Naive thymus-derived CD8-positive, alpha-beta T cell (primary cell): ENCODE measurements at places on chromosomes 5 and 9.

DNA sequence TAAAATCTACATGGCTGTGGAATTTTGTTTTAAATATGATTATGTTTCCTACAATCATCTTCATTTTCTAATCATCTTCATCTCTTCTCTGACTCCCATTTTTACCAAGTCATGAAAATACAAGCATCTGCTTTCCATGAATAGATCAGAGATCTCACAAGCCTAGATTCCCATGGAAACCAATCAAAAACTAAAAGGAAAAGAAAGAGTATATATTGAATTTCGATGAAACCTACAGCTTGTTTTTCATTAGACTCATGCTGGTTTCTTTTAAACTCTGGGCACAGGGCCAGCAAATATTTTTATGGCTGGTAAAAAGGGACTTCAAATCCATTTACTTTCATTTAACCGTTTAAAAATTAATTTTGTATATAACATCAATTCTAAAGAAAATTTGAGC lies 51.2 kb downstream of the INVS start:
- no peak overlapping the region for H3K27ac ChIP-seq
- no peak for DNase-seq
- no peaks in the 10 kb centered on the region for H3K27me3 ChIP-seq
- peaks cover 12% of the 10 kb centered on the region for H3K36me3 ChIP-seq
- H3K4me1 ChIP-seq: no peaks in the 10 kb centered on the region
- no peak overlapping the region for H3K4me3 ChIP-seq

- H3K27me3 ChIP-seq: peaks cover 9% of the 10 kb centered on the region
- DNase-seq: no peak
- no peak overlapping the region for H3K4me3 ChIP-seq
These were observed 237.5 kb downstream of the GADD45G start for GRCh38 chr9:89842267-89842768.

DNA sequence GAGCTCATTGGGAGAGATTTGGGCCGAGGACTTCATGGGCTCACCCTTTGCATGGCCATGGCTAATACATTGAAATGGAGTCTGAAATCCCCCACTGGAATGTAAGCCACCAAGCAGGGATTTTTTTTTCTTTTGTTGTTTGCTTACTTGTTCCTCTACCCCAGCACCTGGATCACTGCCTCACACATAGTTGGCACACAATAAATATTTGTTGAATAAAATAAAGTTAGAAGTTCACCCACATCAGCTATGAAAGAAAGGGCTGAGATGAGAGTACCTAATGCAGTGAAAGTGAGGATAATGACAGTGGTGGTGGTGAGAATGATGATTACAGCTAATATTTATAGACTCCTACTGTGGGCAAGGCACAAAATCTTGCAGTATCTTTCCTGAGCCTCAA lies 98.1 kb upstream of the ANXA1 start:
- H3K4me3 ChIP-seq: no peak overlapping the region
- peaks cover 8% of the 10 kb centered on the region for H3K27me3 ChIP-seq
- no peaks in the 10 kb centered on the region for H3K4me1 ChIP-seq
- no peaks in the 10 kb centered on the region for H3K36me3 ChIP-seq
- no peak for DNase-seq
- no peak overlapping the region for H3K27ac ChIP-seq

GRCh38 chr5:179257176-179257682 lies 88.0 kb downstream of the ADAMTS2 start:
- no peaks in the 10 kb centered on the region for H3K4me1 ChIP-seq
- no peak overlapping the region for H3K27ac ChIP-seq
- peaks cover 5% of the 10 kb centered on the region for H3K27me3 ChIP-seq
- H3K36me3 ChIP-seq: no peaks in the 10 kb centered on the region
- no peak for DNase-seq

GRCh38 chr5:143101725-143102386 lies 301.6 kb downstream of the NR3C1 start:
- DNase-seq: no peak
- no peak overlapping the region for H3K4me3 ChIP-seq
- peaks cover 35% of the 10 kb centered on the region for H3K36me3 ChIP-seq
- H3K27ac ChIP-seq: no peak overlapping the region
- no peaks in the 10 kb centered on the region for H3K27me3 ChIP-seq
- H3K4me1 ChIP-seq: peaks cover 14% of the 10 kb centered on the region

GRCh38 chr9:126608551-126608950 lies 5.2 kb upstream of the LMX1B start:
- no peak overlapping the region for H3K4me3 ChIP-seq
- no peak overlapping the region for H3K27ac ChIP-seq
- H3K27me3 ChIP-seq: peaks cover 78% of the 10 kb centered on the region
- peaks cover 14% of the 10 kb centered on the region for H3K4me1 ChIP-seq
- no peak for DNase-seq
